GM18507 (cell line): ENCODE measurements at places on chromosomes 2 and 18.

- peak; percentile 18 for DNase-seq
These were observed 46.3 kb upstream of the CCDC150 start for GRCh38 chr2:196592911-196593881.

GRCh38 chr2:239539083-239539775 lies 138.4 kb upstream of the HDAC4 start:
- DNase-seq: no peak

GRCh38 chr2:40886655-40887054 lies 434.8 kb upstream of the SLC8A1 start:
- DNase-seq: no peak

DNA sequence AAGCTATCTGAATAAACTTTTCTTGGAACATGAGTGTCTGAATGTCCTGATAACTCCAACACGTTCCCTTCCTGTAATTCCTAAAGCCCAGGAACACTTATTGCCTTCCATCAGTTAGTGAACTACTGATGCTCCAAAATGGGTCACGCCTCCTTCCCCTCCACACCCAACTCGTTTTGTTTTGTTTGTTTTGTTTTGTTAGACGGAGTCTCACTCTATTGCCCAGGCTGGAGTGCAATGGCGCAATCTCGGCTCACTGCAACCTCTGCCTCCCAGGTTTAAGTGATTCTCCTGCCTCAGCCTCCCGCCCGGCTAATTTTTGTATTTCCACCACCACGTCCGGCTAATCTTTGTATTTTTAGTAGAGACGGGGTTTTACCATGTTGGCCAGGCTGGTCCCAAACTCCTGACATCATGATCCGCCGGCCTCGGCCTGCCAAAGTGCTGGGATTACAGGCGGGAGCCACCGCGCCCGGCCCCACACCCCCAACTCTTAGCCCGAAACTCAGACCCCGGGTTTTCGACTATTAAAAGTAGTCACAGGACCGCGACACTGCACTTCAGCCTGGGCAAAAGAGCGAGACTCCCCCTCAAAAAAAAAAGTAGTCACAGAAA lies 774 bp downstream of the IER3IP1 start:
- DNase-seq: no peak

DNA sequence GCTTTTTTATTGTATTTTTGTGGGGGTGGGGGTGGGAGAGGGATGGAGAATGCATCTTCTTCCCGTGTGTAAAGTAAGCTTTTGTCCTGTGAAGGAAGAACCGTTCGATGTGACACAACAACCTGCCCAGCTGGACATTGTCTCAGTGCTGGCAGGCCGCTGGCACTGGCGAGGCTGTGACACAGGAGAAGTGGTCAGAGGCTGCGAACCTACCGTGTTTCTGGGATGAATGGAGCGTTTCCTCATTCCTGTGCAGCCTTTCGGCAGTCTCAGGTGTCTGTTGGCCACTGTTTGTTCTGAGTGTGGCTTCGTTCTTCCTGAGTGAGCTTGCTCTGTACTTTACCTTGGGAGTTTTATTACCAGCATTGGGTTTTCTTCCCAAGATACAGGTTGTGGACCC lies 8.0 kb downstream of the RAMP1 start:
- DNase-seq: no peak

DNA sequence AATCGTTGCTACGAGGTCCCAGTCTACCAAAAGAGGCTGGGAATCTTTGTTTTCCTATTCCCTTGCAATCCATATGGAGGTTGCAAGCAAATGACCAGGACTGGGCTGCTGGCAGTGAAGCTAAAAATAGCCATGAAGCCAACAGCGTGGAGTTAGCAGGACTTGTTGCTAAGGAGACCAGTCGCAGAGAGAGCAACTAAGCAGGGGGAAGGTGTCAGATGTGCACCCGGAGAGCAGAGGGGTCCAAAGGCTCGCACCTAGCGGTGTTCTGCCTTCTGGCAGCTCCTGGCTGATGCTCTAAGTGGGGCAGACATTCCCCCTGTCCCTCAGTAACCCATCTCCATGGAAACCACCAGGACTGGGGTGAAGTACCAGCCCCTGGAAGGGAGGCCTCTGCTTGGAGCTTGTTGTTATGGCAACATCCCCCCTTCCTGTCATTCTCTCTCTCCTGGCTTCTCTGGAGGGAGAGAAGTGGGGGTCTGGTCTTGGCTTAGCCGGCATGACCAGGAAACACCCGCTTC lies 84.6 kb downstream of the DNMT3A start:
- no peak for DNase-seq

DNA sequence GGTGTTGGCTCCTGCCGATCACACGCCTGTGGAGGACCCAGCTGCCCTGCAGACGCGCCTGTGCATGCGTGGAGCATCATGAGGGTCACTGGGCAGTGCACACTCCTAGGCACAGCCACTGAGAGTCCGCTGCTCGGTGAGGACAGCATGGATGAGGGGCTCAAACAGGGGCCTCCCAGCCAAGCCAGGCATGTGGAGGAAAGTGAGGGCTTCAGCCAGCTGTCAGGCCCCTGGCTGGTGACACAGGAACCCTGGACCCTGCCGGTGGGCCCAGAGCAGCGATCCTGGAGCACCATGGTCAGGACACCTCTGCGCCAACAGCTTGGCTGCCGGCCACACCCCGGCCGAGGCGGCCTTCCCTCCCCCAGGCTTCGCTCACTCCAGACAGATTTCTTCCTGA lies 171.2 kb downstream of the RTP5 start:
- DNase-seq: no peak

GRCh38 chr2:42770288-42771131 lies 6.6 kb upstream of the OXER1 start:
- DNase-seq: no peak

GRCh38 chr18:74742573-74743243 lies 145.0 kb downstream of the ZNF407 start:
- no peak for DNase-seq

GRCh38 chr18:75208155-75208835 lies 644 bp downstream of the PTGR3 start:
- DNase-seq: no peak

DNA sequence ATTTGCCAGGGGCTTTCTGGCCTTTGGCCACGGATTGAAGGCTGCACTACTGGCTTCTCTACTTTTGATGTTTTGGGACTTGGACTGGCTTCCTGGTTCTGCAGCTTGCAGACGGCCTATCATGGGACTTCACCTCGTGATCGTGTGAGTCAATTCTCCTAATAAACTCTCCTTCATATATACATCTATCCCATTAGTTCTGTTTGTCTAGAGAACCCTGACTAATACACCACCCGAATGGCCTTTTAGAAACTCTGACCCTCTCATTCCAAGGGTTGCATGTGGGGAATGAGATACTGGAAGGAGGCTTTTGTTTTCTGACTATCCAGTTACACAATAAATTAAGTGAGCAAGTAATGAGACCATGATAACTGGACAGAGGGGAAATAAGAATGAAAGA lies 430.7 kb downstream of the CDH2 start:
- DNase-seq: no peak
